AG10803 (cell line): ENCODE measurements at places on chromosomes 3 and 15.

DNA sequence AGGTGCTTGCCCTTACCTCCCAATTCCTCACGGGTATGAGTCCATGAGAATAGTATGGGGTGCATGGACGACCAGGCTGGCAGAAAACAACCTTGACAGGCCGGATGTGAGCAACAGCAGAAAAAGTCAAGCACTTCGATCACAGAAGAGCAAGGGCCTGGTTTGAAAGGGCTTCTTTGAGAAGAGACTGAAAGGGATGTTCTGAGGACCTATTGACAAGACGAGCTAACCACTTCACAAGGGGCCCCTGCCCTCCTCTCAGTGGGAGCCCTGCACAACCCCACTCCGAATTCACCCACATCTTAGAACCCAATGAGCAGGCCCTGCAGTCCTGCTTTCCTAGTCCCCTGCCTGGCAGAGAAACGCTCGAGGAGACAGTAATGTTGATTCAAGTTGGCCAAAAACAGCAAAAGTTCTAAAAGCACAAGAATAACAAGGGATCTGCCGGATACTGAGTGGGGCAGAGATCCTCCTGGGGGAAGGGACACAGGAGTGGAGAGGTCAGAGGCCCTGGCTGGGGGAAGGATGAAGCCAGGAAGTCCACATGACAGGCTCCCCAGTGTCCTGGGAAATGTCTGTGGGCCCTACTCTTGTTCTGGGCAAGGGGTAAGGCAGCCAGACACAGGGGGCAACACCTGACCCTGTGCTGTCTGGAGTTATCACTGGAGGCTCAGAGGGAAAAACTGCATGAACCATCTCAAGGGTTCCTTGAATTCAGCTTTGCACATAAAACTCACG is 14.8 kb upstream of the CX3CR1 start:
- no peak for DNase-seq

- peak; percentile 80 for DNase-seq
Measured at GRCh38 chr15:56496635-56497034, 31.7 kb upstream of the MNS1 start.

DNA sequence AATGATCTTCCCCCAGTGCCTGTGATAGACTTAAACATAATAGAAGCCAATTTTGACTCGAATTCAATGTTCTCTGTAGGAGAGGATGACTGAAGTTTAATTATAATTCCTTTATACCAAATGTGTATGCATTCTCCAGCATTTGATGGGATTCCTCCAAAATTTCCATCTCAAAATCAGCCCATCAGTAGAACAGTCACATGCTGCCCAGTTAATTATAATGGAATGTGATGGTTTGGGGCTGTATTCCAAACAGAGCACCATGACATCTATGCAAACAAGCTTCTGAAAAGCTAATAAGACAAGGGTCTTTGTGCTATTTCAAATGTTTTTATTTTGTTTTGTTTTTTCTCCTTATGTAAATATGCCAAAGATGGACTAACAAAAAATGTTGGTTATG is 127.7 kb upstream of the SPATA16 start:
- DNase-seq = no peak

DNA sequence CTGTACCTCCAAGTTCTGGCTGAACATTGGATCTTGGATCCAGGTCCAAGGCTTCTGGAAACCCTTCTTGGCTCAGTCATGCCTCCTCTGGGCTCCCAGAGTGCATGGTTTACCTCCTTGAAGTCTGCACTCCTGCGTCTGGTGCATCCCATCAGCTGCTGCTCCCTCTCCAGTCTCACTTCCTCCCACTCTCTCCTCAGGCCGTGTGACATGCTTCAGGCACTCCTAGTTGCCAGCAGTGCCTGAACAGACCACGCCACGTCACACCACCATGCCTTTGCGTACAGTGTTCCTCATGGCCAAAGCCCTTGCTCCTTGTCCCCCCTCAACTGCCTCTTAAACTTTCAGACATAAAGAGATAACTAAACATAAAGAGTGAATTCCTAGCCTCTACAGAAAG is 5.7 kb downstream of the GPR27 start:
- no peak for DNase-seq

DNA sequence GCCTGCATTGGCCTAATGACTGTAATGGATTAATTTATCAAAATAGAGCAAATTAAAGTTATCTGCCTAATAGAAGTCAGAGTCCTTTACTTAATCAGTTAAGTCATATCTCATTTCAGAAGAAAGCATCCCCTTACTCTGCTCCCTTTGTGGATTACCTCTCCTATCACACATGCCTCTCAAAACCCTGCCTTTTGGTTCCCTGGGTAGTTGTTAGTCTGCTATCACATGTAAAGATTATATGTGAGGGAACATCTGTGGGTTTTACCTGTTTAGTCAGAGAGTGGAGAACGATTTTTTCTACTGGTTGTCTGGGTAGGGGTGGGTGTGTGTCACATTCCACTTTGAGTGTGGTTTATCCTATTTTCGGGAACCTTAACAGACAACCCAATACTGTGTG is 16.4 kb downstream of the UBE2E2 start:
- no peak for DNase-seq

- DNase-seq = no peak
Measured at GRCh38 chr3:27610800-27611525, 111.2 kb downstream of the EOMES start.

GRCh38 chr3:4107430-4107829 is 195.7 kb upstream of the SETMAR start:
- DNase-seq = no peak

DNA sequence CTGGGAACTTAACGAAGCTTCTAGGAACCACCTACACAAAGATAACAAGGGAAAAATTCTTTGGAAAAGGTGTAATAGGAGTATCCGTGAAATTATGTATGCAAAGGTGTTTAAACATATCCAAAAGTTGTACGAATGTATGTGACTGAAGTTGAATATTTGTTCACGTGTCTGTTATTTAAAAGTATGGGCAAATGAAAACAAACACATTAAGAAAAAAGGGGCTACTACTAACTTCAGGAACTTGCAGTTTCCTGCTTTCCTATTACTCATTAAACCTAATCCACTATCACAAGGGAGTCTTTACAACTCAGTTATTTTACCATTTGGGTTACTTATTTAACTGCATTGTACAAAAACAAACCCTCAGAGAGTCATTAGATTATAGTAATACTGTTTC is 33.9 kb upstream of the GRAMD1C start:
- DNase-seq = no peak

DNA sequence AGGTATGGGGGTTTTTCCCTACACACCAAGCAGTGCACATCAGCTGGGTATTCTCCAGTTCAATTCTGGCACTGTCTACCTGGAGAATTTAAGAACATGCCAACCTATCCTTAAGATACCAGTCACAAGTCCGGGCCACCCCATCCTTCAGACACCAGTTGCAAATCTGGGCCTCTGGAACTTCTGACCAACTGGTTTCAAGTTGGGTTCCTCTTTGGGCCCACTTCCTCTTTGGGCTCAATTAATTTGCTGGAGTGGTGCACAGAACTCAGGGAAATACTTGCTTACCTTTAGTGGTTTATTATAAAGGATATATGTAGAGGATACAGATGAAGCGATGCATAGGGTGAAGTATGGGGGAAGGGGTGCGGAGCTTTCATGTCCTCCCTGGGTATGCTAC is 25.3 kb downstream of the GLCE start:
- no peak for DNase-seq

DNA sequence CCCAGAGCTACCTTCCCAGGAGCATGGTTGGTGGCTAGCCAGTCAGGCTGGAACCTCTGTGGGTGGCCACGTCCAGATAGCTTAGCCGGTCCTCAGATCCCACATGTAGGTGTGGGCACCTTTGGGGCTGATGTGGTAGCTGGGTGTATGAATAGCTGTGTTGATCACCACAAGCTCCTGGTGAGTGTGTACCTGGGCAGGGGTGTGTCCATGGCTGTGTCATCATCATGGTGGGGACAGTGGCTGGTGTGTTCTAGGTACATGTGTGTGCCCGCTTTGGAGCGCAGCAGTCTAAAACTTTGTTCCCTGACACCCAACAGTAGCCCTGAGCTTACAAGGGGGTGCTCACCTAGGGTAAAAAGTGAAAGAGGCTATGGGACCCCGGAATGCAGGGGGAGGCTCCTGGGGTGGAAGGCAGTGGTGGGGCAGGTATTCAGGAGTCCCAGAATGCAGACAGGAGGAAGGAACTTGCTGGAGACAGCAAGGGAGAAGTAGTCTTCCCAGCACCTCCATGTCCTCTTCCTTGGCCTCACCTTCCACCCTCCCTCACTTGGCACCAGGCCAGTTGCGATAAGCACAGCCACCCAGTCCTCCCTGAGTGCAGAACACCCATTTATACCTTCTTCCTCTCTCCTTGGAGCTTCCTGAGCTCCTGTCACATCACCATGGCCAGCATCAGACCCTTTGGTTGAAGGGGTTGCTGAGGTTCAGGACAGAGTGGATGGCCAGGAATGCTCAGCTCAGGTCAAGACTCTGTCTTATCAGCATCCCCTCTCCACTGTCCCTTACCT is 1.2 kb downstream of the CISH start:
- DNase-seq = no peak

DNA sequence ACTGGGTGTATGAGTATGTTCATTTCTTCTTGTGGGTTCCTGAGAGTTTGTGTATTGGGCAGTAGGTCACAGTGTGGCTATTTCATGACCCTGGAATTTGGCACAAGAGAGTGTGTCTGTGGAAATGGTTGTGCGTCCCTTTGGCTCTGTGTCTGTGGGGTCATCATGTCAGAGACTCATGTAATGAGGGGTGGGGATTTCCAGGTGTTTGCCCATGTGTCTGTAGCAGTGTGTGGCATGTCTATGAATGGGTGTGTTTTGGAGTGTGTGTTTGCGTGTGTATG is 1.3 kb upstream of the GATA2 start:
- DNase-seq = no peak

GRCh38 chr15:74313889-74314288 is 53.6 kb downstream of the CYP11A1 start:
- DNase-seq = no peak

GRCh38 chr3:128956440-128956839 is 37.4 kb downstream of the CFAP92 start:
- DNase-seq = no peak

GRCh38 chr3:73236867-73237266 is 175.4 kb downstream of the EBLN2 start:
- no peak for DNase-seq

- DNase-seq = no peak
Measured at GRCh38 chr3:110667216-110667615, 404.4 kb upstream of the NECTIN3 start.

DNA sequence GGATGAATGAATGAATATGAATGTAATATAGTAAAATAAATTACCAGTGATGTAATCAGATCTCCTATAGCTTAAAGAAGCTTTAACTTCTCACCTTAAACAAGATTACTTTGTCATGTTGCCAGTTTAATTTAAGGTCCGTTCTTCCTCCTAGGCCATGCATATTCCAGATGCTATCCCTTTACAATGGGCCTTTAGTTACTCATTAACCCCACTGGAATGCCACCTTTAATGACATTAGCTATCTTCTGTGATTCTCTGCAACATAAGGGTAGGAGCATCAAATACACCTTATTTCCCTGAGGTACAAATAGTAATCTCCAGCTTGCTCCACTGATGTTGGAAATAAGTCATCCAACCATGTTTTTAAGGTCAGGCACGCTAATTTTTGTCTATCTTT is 63.0 kb upstream of the TIMP4 start:
- DNase-seq = no peak
